NT2/D1 (cell line): ENCODE measurements at places on chromosomes 13 and 19.

DNA sequence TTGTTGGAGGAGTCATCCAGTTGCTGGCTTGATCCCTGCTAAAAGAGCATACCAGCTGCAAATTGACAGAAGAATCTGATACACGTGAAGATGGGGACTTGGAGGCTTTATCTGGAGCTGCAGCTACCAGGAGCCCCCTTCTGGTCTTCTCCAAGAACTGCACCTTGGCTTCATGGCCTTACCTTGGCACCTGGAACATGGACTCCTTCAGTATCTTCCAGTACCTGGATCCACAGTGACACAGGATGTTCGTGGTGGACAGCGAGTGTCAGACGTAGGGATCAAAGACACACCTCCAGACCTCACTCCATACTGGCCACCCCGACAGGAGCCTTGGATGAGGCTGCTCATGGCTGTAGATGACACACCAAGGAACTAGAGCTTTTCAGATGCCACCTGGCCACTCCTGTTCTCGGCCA, 9.9 kb upstream of the ACSBG2 start:
- DNase-seq: peak; percentile 66

DNA sequence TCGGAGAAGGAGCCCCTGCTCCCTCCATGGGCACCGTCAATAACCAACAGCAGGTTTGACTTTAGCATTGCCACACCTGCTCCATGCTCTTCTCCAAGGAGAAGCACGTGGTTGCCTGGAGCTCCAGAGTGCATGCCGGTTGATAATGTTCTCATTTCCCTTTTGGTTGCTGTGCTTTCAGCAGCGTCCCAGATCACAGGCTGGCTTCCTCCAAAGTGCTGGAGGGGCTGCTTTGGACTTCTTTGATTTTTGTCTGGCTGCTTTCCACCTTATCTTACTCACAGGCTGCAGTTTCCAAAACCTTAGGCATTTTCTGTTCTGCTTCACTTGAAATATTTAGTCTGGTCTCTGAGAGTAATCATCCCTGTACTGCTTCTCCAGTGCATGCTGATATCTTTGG, 123.8 kb upstream of the IRS2 start:
- no peak for DNase-seq

DNA sequence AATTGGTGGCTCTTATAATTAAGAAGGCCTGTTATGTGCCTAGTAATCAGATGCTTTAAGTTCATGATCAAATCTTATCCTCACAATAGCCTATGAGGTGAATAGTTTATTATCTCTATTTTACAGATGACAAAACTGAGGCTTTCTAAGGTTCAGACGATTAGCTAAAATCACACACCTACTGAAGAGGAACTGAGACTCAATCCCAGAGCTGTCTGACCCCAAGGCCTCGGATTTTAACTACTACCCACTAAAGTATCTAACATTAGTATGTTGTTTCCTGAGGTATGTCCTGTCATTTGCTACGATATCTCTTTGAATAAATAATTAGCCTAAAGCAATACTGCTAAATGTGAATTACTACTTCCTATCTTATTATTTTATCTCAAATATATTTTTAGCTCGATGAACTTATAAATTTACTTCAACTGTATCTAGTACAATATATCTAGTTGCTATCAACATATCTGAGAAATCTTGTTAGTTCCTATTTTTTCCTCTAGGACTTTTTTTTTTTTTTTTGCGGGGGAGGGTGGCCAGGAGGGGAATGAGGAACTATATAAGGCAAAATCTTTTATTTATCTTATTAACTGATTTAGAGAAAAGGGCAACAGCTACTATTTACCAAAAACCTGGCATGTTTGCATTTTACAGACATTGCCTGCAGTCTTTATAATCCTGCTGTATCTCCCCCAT, 118.5 kb downstream of the ABCC4 start:
- no peak for DNase-seq

DNA sequence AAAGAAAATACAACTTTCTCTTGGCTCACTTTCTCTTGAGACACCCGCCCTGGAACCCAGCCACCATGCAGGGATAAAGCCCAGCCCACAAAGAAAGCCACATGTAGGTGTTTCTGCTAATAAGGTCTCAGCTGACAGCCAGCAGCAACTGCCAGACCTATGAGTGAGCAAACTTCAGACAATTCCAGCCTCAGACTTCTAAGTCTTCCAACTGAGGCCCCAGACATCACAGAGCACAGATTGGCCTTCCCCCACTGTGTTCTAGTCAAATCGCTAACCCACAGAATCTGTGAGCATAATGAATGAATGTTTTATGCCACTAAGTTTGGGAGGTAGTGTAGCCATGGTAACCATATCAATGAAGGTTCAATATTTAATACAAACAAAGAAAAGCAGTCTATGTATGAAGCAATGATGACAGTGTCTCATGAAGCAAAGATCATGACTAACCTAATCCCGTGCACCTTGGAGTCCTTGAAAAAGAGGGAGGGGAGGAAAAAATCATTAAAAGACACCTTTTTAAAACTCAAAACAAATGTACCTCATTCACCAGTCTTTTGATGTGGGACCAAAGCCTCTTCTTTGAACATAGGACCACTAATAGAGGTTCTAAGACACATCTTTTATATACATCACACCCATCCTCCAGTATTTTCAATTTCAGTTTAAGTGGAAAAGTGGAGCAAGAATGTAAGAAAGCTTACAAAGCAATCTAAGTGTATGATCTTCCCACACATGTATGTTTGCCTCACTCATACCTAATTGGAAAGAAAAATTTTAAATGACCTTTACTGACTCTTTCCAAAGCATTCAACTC, 6.2 kb downstream of the MRPS31 start:
- no peak for DNase-seq

DNA sequence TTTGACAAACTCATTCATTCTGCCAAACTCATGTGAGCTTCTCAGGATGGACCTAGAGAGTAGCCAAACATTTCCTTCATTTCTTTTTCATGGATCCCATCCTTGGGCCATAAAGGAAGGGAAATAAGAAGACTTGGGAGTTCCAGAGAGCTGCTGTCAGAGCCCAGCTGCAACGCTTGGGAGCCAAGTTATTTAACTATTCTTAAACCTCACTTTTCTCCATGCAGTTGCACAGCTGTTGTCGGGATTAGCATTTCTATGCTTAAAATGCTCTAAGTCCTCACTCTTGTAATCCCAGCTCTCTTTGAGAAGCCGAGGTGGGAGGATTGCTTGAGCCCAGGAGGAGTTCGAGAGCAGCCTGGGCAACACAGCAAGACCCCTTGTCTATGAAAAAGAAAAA, 11.7 kb upstream of the CASP14 start:
- no peak for DNase-seq

GRCh38 chr13:64765636-64766035, 2464.5 kb downstream of the PCDH9 start:
- no peak for DNase-seq

- no peak for DNase-seq
Measured at GRCh38 chr19:52200044-52200443, 10.2 kb downstream of the PPP2R1A start.

DNA sequence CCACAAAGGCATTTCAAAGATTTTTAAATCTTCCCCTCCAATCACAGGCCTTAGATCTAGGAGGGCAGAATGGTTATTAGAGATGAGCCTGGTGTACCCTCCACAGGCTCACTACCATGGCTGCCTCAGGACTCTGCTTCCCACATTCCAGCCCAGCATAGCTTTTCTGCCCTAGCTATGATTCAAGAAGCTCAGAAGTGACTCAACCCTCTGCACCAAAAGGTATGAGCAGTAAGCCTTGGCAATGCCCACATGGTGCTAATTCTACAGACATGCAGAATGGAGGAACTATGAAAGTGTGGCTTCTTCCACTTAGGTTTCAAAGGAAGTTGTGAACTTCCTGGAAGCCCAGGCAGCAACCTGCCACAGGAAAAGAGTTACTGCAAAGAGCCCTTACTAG, 786.2 kb downstream of the SLITRK6 start:
- no peak for DNase-seq

GRCh38 chr13:42041684-42042035, 6.8 kb upstream of the DGKH start:
- DNase-seq: no peak

- DNase-seq: no peak
Measured at GRCh38 chr19:906480-906879, 6.5 kb downstream of the R3HDM4 start.

DNA sequence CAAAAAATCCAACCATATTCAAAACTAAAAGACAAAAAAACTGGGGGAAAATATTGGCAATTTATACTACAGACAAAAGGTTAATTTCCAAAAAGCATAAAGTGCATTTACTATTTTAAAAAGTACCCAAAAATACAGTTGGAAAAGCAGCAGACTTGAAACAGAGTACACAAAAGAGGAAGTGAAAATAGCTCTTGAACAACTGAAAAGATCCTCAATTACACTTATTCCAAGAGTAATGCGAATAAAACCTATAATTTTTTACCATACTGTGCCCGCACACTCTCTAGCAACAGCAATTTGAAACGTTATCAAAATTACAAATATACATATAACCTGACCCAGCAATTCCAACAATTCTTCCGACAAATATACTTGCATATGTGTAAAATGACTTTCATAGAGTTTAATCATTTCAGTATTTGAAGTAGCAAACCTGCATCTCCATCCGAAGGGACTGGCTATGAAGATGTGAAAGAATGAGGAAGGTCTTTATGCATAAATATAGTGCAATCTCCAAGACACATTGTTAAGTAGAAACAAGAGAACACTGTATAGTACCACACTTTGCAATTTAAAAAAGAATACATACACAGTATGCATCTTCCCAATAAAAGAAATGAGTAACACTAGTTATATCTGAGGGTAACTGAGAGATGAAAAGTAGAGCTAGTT, 25.4 kb downstream of the ALG5 start:
- no peak for DNase-seq

DNA sequence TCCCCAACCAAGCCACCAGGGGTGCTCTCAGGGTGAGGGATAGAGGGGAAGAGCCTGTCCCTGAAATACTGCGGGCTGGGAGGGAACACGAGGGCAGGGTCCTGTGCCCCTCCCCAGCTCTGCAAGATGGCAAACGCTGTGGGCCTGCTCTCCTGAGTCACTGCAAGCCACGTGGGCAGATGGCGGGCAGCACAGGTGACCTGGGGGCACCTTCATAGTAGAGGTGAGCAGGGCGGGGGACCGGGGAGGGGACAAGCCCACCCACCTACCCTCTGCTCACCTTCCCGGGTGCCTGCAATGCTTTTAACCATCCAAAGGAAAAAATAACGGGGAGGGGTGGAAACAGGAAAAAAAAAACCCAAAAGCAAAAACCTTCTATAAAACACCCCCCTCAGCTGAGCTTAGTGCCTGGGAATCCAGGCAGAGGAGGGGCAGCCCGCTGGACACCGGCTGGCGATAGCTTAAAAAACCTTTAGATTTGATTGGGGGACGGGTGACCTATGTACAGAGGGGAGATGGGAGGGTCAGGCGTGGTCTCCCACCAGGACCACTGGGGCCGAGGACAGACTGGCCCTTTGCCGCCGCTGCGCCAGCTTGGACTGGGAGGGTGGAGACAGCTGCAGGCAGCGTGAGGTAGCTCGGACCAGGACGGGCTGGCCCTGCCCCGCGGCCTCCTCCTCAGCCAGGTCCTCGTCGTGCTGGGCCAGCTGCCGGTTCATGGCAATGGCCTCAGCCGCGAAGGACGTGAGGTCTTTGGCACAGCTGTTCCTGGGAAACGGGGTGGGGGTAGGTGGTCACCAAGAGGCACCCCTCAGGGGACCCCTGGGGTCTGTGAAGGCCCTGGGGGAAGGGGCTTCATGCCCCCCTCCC, 11.7 kb downstream of the MKNK2 start:
- DNase-seq: no peak

DNA sequence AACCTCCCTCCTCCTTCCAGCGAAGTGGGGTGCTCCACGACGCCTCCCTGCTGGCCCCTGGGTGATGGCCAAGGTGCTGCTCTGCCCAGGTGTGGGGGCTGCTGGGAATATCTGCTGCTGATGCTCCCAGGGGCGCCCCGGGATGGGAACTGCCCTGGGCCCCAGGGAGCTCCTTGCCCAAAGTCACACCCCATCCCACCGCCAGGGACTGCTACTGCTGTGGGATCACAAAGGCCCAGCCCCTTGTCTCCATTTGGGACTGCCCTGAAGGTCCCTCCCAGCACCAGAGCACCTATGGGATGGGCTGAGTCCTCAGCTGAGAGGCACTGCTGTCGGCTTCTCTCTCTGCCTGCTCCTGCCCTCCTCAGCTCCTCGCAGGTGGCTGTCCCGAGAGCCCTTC, 19.0 kb downstream of the CHST8 start:
- no peak for DNase-seq
